H54 (cell line): ENCODE measurements at places on chromosomes 16 and 17.

GRCh38 chr17:13705221-13705620 is 103.5 kb upstream of the HS3ST3A1 start:
- DNase-seq = no peak

DNA sequence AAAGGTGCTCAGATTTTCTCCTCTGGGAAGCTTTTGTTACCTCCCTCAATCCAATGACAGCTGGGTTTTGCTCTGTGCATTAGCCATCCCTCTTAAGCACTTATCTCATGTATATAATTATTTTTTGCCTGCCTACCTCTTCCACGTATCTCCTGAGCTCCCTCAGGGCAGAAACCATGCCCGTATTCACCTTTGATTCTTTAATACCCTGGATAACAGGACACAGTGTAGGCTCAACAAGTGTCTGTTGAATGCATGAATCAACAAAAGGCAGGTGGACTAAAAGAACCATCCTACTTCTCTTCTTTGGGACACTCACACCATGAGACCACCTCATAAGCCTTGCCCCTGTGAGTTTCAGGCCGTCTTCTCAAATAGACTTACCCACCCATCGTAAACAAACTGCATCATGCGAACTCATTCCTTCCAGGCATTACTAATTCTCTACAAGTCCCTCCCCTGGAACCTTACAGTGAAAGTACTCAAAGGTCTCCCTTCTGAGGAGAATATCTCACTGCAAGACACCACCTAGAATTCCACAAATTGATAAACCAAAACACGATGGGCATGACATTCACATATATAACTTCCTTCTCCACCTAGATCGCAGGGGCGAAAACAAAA is 3.2 kb downstream of the ARHGAP17 start:
- DNase-seq = no peak

DNA sequence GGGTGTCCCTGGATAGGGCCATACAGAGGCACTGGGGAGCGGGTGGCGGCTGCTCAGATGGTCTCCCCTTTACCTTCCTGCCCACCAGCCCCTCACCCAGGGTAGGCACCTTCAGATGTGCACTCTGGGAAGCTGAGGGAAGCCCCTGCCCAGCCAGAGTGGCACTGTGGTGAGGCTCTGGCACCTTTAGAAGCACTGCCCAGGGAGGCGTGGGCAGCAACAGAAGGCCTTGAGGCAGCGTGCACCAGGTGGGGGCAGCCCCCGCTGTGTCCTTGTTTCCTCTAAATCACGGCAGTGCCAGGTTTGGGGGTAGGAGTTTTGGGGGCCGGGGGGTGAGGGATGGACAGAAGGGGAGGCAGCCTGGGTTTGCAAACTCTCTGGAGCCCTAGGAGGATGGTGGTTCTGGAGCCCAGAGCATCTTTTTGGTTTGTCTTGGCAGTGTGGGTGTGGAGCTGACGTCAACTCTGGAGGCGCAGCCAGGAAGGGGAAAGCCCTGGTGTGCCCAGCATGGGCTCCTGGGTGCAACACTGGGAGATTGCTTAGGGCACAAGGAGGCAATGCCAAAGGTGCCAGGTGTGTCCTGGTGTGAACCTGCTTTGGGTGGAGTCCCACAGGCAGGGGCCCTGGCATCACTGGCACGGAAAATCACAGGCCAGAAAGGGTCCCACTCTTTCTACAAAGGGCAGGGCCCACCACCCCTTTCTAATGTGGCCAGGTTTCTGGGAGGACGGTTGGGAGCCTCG is 23.1 kb upstream of the CDC42EP4 start:
- DNase-seq = no peak

- no peak for DNase-seq
These were observed 45.5 kb downstream of the PRKCA start for GRCh38 chr17:66347661-66348514.

DNA sequence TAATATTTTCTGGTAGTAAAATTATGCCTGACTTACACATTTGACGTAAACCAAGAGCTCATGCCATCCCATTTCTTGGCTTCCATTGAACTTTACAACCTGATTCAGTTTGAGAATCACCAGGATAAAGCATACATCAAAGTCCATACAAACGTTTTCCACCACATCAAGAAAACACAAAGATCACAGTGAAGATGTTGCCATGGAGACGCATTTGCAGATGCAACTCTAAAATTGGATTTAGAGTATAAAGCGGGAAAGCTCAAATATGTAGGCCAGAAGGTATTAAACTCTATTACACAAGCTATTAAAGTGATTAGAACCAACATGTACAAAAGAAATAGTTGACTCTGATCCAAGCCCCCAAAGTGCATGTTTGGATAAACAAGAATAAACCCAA is 10.4 kb downstream of the C16orf46 start:
- DNase-seq = no peak

- DNase-seq = no peak
These were observed 434.4 kb upstream of the ZFHX3 start for GRCh38 chr16:73482310-73482709.
